GOT3 (cell line): ENCODE measurements at places on chromosomes 4 and X.

DNA sequence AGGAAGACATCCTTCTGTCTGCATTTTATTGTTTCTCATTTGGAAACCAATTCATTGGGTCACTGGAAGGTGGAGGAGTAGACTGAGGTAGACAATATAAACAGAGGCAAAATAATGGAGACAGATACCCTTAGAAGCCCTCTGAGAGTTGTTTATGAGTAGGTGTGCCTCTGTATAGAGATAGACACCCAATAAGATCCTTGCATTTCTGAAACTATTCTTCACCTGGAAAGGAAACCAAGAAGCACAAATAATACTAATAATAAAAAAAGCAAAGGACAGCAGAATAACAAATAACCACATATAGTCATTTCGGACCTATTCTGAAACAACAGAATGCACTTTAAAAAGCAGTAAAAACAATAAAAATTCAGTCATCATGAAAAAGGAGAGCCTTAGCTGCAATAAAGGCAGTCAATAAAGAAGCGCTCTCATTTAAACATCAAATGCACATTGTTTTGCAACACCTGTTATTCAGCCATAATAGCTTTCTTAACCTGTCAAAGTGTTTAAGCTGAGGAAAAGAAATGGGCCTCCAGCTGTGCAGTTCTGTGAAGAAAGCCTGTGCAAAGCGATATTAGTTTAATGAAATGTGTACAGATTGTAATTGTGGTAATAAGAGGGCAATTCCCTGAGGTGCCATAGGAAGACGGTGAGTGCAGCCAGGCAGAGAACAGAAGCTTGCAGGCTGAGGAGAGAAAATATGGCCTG lies 904.2 kb downstream of the STPG2 start:
- DNase-seq: no peak

DNA sequence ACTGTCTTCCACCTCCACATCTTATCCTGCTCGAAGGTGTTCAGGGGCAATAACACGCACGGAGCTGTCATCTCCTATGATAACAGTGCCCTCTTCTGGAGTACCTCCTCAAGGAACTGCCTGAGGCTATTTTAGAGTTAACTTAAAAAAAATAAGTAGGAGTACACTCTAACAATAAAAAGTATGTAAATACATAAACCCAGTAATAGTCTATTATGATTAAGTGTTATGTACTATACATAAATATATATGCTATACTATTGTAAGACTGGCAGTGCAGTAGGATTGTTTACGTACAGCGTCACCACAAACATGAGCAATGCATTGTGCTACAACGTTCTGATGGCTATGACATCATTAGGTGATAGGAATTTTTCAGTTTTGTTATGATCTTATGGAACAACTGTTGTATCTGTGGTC lies 34.5 kb upstream of the TLR2 start:
- DNase-seq: no peak

DNA sequence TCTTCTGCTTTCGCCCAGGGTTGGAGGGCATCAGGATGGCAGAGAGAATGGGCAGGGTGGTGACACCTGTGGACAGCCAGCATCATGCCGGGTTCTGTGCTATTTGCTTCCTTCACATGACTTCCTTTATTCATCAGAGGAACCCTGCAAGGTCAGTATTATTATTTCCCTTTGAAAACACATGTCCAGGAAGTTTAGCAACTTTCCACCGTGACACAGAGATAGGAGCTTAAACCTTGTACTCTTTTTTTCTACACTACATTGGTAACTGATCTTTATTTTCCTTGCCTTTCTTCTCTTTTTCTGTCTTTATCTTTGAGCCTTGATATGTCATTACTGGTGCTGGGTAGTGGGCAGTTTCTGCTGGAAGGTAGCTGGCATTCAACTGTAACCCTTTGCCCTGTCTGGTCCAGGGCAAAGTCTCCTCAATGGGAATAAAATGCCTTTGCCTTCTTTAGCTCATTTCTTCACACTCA lies 5.0 kb upstream of the MGST2 start:
- no peak for DNase-seq

GRCh38 chr4:126582737-126583136 lies 1050.0 kb upstream of the INTU start:
- DNase-seq: no peak

DNA sequence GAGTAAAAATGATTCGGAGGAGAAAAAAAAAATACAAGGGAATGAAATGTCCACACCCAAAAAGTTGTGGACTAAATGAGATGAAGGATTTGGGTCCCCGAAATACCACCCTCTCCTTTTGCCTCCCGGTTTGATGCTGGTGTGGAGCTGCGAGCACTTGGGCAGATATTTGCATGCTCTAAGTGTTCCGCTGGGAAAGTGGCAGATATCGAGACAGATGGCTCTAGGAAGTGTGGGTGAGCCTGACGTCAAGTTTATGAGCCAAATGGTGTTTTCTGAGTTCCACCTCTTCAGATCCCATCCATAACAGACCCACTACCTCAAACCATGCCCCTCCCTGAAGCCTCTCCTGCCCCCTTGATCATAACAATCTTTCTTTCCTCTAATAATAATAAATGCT lies 228.6 kb downstream of the QDPR start:
- no peak for DNase-seq

DNA sequence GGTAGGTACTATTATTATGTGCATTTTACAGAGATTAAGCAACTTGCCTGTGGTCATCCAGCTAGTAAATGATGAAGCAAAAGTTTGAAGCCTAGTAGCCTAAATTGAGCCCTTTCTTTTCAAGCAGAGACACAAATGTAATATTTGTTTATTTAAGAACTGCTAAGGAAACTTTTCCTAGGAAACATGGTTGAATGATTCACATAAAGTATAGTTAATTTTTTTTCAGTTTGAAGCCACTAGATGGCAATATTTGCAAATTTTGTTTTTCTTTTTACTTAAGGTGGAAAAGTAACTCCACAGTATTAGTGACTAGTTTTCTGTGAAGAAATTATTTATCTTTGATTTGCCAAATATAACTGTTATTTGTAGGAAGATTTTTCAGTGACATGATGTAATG lies 52.8 kb upstream of the ANKRD17 start:
- no peak for DNase-seq

- no peak for DNase-seq
Measured at GRCh38 chr4:13523105-13523477, 21.2 kb downstream of the NKX3-2 start.

DNA sequence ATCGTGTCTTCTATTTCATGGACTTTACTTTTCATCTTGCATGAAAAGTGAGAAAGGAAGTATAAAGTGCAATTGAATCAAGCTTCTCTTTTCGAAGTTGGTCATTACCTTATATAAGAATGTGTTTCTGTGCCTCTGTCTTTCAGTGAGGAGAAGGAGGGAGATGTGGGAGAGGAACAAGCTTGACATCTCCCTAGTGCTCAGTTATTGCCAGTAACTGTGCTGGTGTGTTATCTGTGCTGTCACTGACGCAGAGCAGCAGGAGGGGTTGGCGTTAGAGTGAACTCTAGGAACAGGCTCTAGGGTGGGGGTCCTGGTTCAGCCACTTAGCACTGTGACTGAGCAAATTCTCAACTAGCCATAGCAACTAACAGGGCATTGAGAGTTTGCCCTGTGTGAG lies 34.0 kb upstream of the TBC1D9 start:
- DNase-seq: no peak

GRCh38 chrX:136768469-136769084 lies 12.2 kb downstream of the ARHGEF6 start:
- DNase-seq: peak; percentile 43

- no peak for DNase-seq
Measured at GRCh38 chr4:76216524-76216923, 2.9 kb upstream of the SCARB2 start.

DNA sequence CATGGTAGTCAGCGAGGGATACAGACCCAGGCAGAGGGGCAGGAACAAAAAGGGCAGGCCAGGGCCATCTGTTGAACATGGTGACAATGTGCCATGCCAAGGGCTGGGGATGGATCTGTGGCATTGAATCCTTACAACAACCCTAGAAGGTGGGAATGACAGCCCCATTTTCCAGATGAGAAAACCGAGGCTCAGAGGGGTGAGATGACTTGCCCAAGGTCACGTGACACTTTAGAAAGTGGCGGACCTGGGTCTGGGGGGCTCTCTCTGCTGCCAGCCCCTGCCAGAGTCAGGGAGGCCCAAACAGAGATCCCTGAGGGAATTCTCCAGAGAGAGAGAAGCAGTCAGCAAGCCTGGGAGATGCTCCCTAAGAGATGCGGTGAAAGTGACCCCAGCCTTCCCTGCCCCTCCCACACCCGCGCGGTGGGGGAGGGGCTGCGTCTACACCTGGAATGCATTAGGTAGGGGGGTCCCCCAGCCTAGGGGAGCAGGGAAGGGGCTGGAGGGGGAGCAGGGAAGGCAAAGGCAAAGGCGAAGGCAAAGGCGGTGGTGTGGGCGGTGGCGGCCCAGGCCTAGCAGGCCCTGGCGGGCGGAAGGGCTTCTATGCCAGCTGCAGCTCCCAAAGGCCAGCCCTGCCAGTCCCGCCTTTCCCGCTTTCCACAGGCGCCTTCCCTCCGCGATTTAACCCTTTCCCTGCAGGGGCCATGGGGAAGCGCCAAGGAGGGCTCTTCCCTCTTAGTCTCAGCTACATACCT lies 13.0 kb downstream of the FGD1 start:
- DNase-seq: no peak

GRCh38 chrX:31227250-31227649 lies 155.4 kb upstream of the FTHL17 start:
- no peak for DNase-seq

DNA sequence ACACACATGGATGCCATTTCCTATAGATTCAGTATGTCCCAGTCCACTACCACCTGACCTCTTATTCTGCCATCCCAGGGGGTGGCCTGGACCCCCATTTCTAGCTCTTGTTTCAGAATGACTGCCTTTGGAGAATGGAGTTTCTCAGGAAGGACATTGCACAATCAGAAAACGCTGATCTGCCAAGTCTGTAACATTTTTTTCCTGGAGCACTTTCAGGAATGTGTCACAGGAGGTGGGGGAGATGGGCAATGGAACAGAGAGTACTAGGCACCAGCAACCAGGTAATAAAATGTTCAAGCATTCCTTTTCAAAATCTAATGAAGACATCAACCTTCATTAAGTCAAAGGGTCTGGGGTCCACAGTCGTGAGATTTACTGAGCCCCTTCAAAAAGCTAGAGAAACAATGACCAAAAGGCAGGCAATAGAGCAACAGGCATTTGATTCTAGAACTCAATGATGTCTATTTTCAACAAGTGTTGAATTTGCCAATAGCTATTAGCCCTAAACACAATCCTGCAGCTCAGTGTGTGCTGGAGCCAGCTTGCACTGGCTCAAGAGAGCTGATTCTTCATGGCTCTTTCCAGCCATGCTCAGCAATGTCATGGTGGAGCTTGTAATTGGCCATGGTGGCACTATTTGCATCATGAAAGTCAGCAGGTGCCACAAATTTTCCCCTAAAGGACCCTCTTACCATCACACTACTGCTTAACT lies 87.1 kb downstream of the KDR start:
- DNase-seq: no peak

DNA sequence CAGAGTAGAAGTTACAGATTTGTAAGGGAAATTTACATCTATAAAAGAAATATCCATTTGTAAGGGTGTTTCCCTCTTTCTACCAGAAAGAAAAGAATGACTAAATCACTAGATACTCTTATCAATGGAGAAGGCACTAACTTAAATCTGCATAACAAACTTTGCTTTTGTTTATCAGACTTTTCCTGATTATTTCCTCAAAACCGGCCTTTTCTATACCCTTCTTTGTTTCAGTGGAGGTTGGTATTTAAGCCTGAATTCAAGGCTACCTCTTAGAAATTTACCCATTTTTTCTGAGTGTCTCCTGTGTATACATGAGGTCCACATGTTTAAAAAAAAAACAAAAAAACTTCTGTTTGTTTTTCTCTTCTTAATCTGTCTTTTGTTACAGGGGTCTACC lies 80.4 kb upstream of the GRPR start:
- DNase-seq: no peak

DNA sequence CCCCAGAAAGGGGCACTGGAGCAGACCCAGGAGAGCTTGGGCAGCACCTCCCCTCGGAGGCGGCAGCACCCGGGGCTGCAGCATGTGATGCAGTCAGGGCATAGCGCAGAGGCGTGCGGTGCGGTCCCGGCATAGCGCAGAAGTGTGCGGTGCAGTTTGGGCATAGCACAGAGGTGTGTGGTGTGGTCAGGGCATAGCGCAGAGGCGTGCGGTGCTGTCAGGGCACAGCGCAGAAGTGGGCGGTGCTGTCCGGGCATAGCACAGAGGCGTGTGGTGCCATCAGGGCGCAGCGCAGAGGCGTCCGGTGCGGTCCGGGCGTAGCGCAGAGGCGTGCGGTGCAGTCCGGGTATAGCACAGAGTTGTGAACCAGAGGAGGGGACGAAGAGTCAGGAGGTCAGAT lies 42.8 kb downstream of the ADRA2C start:
- DNase-seq: no peak
